ENCODE measurements at places on chromosomes 12 and 14.

- DNase-seq: no peak
Measured at GRCh38 chr12:12977231-12977630, 22.8 kb downstream of the HEBP1 start.

DNA sequence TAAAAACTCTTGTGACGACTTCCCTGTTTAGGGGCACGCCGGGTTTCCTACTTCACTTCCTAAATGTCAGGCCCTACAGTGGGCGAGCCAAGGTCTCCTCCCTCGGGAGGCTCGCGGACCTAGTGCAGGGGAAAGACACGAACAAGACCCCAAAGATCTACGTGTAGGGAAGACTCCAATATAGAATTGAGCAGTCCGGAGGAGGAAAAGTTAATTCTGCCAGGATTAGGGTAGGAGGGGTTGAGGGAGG, 564 bp downstream of the ATXN3 start:
- peak; percentile 64 for DNase-seq

DNA sequence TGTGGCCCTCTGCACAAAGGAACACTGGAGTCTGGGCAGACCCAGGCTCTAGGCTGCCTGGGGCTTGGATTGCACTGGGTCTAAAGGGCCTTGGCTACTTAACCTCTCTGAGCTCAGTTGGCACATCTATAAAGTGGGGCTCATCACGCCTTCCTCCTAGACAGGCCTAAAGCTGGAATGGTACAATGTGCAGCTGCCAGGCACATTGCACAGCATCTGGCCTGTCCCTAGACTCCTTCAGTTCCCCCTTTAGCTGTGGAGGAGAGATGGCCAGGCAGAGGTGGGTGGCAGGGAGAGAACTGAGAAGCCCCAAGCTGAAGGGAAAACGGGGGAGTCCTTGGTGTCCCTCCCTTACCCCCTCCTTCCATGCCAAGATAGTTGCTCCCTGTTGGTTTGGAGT, 10.8 kb downstream of the IRF2BPL start:
- DNase-seq: no peak

GRCh38 chr12:128548949-128549348, 274.8 kb downstream of the SLC15A4 start:
- DNase-seq: no peak

GRCh38 chr14:54866588-54866987, 36.0 kb downstream of the GCH1 start:
- DNase-seq: no peak

- DNase-seq: no peak
Measured at GRCh38 chr12:20798554-20798953, 12.0 kb upstream of the SLCO1B3 start.

DNA sequence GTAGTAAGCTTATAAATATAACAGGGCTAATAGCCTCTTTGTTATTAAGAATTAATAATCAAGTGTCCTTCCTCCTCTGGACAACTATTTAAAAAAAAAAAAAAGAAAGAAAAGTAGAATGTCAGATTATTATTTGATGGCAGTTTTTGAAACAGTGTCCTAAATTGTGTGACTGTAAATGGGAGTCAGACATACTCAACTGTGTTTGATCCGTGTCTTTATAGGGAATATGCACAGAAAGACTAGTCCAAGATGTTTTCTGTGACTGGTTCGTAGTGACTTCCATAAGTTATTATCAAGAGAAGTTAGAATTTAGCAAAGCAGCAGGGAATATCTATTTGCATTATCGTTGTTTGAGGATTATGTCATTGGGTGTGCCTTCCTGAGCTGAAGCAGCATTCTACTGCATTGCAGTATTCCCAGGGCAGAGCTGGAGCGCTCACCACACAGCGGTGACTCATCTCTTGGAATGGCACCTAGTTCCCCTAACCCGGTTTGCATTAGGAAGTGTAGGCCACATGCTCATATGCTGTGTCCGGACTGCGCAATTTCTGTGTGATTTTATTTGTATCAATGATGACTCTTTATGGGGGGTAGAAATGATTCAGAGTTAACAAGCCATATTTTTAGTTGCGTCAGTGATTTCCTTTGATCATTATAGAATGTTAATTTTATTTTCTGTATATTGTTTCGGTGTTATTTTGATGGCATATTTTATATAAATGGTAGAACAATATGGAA, 7.9 kb downstream of the DYNC1H1 start:
- DNase-seq: peak; percentile 93

DNA sequence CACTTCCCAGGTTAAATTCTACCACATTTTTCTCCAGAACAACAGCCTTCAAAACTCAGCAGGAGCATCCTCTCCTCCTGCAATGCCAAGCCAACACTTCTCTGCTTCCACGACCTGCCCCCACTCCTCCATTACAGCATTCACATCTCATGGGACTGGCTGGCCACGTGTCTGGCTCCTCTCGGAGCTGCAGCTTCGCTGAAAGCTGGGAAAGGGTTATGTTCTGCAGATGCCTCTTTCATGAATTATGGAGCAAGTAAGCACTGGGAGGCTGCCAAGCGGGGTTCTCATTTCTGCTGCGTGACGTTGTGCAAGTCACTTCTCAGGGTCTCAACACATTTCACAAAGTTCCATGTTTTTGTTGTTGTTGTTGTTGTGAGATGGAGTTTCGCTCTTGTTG, 142.2 kb upstream of the RFLNA start:
- peak; percentile 66 for DNase-seq

DNA sequence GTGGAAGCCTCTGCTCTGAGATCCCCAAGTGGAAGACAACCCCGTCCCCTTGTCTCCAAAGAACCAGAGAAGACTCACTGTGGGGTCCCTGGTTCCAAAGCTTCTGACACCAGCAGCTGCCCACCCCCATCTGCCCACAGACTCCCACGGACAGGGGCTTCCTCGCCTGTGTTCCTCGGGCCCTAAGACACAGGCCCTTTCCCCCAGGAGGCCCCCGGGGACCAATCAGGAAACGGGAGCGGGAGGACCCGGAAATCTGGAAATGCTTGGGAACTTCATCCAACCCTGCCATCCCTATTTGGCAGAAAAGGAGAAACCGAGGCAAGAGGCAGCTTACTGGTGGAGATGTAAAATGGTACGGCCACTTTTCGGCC, 113.1 kb downstream of the NCOR2 start:
- DNase-seq: no peak

- no peak for DNase-seq
Measured at GRCh38 chr14:59032826-59033225, 155.6 kb upstream of the DAAM1 start.

DNA sequence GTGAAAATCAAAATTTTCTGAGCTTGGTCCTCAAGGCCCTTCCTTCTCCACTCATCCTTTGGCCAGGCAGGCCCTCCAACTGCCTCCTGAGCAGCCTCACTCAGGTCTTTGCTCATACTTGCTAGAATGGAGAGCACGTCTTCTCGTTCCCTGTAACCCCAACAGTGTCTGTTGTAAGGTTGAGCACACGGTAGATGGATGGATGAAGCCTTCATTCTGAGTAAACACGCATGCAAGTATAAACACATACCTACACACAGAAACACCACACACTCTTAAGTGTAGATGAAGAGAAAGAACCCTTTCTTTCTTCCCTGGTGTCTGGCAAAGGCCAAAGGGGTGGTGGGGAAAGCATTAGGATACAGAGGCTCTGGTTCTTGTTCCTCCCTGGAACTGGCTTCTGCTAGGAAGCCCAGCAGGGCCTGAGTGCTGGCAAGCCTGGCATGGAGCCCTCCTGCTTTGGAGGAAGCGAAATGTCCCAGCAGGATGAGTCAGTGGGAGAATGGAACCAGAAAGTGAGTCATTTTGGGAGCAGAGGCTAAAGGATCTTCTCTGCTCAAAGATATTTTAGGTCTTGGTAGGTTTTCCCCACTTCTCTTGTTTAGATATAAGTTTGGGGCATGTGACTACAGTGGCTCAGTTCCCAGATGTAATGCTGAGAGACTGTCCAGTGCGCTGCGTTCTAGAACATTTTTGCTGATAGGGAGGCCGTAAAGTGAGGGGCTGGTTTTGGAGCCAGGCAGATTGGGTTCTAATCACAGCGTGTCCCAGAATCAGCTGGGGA, 127.4 kb downstream of the CACNA1C start:
- DNase-seq: peak; percentile 83

DNA sequence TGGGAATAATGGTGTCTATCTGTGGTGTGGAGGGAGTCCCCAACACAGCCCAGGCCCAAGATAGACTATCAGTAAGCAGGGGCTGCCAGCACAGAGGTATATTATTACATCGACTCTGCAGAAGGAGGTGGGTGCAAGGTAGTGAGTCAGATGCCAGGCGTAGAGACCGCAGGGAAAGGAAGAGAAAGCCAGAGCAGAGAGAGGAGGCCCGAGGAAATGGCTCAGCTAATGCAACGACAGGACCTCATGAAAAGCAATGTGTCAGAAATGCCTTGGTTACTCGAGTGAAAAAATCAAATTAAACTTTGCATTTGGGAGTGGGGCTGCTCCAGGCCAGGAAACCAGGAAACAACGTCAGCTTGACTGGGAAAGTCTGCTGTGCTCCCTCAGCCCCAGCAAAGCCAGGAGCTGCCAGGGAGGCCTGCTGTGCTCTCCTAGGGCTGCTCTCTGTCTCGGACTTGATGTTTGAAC, 173.2 kb downstream of the SUDS3 start:
- no peak for DNase-seq

- peak; percentile 69 for DNase-seq
Measured at GRCh38 chr12:132604151-132604618, 6.2 kb downstream of the LRCOL1 start.

- DNase-seq: no peak
Measured at GRCh38 chr14:25055992-25056687, 6.2 kb upstream of the STXBP6 start.

DNA sequence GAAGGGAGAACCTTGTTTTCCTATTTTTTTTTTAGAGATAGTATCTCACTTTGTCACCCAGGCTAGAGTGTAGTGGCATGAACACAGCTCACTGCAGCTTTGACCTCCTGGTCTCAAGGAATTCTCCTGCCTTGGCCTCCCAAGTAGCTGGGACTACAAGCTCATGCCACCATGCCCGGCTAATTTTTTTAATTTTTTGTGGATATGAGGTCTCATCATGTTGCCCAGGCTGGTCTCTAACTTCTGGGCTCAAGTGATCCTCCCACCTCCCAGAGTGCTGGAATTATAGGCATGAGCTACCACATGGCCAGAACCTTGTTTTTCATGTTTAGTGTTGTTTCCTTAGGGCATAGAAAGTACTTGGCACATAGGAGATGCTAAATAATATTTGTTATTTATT, 13.5 kb downstream of the MANSC1 start:
- no peak for DNase-seq

GRCh38 chr14:23365732-23366425, 907 bp upstream of the EFS start:
- no peak for DNase-seq

DNA sequence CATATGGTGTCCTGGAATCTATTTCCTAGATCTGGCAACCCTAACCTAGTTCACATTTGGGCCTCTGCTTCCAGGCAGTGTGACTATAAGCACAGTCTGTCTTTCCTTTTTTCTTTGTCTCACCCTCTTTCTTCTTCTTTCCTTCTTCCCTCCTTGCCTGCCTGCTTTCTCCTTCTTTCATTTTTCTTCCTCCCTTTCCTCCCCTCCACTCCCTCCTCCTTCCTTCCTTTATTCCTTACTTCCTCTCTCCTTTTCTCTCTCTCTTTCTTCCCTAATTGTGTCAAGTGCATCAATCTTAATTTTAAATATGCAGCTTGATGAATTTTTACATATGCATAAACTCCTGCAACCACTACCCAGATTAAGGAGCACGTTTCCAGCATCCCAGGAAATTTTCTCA, 4.6 kb upstream of the DAO start:
- DNase-seq: no peak

GRCh38 chr12:71045781-71046180, 112.0 kb downstream of the TSPAN8 start:
- DNase-seq: peak; percentile 35

DNA sequence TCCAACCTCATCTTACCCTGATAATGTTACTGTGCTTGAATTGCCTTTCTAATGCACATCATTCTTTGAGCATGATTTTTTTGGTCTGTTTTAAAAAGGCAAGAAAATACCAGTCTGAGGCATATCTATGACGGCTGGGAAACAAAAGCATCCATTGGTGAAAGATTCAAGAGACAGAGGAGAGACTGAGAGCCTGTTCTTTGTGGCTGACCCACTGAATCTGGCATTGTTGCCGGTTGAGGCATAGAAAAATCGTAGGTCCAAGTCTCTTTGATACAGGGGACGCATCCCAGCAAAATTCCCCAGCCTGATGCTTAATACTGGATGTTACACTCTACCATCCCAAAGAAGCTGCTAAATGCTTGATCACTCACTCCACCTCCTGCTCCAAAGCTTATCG, 2.9 kb upstream of the KLHL42 start:
- no peak for DNase-seq

- DNase-seq: no peak
Measured at GRCh38 chr12:104588047-104588920, 131.5 kb downstream of the CHST11 start.
